ENCODE measurements at places on chromosomes 6 and 20.
A peak's percentile ranks its signal among the peaks of the same experiment; 100 is the strongest.

DNA sequence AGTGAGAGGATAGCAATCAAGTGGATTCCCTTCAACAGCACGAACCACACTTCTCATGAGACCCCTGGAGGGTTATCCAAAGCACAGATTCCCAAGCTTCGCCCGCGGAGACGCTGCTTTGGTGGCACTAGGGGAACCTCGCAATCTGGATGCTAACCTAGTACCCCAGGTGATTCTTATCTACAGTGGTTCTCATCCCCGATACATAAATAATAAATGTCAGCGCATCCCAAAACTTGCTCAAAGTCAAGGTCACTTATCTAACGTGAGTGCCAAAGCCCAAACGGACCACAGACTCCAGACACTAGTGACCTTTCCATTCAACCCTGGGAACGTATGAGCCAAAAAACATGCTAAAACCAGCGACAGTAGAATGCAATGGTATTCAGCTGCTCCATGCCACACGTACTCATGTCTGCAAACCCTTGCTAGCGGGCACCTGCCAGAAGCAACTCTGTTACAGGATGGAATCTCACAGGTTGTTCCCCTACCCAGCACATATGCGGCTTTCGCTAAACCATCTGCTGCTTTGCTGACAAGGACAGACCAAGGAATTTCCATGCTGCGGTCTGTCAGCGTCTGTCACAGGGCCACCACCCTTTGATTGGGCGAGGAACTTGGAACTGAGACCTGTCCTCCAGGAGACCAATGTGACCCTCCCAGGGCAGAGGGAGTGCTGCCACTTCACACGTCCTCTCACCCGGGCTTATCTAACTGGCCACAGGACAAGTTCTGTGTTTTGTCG, 16.8 kb downstream of the MYLK4 start:
- no peak for DNase-seq

GRCh38 chr6:30752157-30752927, 8.0 kb upstream of the IER3 start:
- DNase-seq = peak; percentile 100

GRCh38 chr6:145267076-145267867, 468.0 kb downstream of the EPM2A start:
- no peak for DNase-seq

- DNase-seq = peak; percentile 7
These were observed 520.8 kb downstream of the EPM2A start for GRCh38 chr6:145214570-145214969.

DNA sequence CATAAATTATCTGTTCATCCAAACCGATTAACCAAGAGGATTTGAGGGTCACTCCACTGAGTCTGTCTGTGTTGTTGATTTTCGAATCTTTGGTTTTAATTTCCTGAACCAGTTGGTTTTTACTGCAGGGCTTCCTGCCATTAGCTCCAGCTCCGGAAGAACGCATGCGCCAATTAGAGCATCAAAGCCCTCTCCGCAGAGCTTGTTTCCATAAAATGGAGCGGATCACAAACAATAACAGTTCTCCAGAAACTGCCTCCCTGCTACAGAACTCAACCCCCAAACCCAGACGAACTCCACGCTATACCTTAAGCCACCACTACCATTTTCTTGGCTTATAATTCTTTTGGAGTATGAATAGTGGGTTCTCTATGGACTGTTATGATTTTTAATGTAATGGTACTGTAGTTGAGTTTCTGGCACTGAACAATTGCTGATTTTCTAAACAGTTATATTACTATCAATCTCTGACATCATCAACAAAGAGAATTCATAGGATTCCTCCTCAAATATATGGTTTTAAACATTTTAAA, 13.8 kb downstream of the TFAP2A start:
- DNase-seq = no peak

DNA sequence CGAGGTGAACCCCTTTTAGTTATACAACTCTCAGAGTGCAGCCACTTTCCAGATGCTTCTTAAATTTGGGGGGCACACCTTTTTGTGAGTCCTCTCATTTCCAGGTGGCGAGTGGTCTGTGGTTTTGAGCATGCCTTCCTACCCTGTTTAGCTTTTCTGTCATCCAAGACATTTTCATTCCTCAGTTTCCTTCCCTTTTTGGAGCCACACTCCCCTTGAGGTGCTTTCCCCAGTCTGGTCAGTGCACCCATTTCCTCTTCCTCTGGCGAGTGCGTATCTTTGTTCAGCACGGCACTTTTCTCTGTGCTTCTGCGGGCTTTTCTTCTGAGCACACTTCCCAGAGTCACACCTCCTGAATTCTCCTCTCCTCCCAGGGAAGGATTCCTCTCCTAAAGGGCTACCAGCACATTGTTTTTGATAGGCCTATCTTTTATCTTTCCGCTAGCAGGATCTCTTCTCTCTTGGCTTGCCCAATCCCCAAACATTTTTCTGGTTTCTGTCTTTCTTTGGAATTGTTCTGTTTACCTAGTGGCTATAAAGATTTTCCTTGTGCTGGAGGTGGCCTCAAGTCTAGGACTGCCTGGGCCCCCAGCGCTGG, 1.4 kb downstream of the PHF20 start:
- DNase-seq = no peak

DNA sequence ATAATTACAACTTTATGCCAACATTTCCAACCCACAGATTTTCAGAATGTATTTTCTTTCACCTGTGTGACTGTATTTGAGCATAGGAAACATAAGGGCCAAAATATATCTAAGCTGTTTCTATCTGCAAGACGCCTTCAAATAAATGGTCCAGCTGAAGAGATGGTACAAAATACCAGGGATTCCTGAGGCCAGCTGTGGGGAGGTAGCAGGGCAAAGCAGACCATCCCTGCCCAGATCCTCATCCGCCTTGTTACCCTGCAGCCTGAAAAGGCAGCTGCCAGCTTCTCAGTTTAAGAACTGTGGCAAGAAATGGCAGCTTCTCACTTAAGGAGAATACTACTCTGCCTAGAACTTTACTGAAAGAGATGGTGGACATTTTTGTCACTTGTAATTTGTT, 143.3 kb downstream of the KHDC1L start:
- DNase-seq = no peak
